ENCODE measurements at places on chromosomes 12 and 14.

- peaks cover 13% of the 10 kb centered on the region for H3K4me1 ChIP-seq
- H3K27me3 ChIP-seq: no peaks in the 10 kb centered on the region
- no peak overlapping the region for H3K27ac ChIP-seq
- H3K36me3 ChIP-seq: peaks cover 36% of the 10 kb centered on the region
- DNase-seq: no peak
Measured at GRCh38 chr14:75040507-75040906, 10.8 kb downstream of the MLH3 start.

DNA sequence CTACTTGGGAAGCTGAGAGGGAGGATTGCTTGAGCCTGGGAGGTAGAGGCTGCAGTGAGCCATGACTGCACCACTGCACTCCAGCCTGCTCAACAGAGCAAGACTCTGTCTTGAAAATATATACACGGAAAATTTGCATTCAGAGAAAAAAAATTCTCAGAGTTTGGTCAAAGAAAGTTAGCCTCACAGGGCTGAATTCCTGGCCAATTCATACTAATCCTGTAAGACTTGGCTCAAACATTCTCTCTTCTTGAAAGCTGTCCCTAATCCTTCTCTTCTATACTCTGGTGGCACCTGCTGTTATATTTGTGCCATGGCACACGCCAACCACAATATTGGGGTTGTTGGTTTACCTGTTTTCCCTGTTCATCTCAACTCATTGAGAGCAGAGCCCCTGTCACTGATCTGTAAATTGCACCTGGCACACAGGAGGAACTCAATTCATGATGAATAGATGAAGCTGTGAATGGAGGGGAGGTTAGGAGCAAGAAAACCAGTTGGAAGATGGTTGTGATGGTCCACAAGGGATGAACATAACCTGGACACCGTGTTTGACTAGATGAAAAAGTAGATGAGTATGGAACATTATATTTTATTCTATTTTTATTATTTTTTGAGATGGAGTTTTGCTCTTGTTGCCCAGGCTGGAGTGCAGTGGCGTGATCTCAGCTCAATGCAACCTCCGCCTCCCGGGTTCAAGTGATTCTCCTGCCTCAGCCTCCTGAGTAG is 36.8 kb upstream of the SPTSSA start:
- H3K27me3 ChIP-seq: no peaks in the 10 kb centered on the region
- peaks cover 31% of the 10 kb centered on the region for H3K4me1 ChIP-seq

- H3K36me3 ChIP-seq: no peaks in the 10 kb centered on the region
- H3K27ac ChIP-seq: no peak overlapping the region
- H3K27me3 ChIP-seq: peaks cover 4% of the 10 kb centered on the region
- no peak overlapping the region for H3K4me3 ChIP-seq
- DNase-seq: no peak
Measured at GRCh38 chr12:99810718-99811593, 163.4 kb downstream of the GARIN6 start.

- H3K4me1 ChIP-seq: no peaks in the 10 kb centered on the region
- no peaks in the 10 kb centered on the region for H3K36me3 ChIP-seq
- no peaks in the 10 kb centered on the region for H3K27me3 ChIP-seq
- no peak overlapping the region for H3K4me3 ChIP-seq
Measured at GRCh38 chr12:97476255-97476654, 13.7 kb downstream of the RMST start.

DNA sequence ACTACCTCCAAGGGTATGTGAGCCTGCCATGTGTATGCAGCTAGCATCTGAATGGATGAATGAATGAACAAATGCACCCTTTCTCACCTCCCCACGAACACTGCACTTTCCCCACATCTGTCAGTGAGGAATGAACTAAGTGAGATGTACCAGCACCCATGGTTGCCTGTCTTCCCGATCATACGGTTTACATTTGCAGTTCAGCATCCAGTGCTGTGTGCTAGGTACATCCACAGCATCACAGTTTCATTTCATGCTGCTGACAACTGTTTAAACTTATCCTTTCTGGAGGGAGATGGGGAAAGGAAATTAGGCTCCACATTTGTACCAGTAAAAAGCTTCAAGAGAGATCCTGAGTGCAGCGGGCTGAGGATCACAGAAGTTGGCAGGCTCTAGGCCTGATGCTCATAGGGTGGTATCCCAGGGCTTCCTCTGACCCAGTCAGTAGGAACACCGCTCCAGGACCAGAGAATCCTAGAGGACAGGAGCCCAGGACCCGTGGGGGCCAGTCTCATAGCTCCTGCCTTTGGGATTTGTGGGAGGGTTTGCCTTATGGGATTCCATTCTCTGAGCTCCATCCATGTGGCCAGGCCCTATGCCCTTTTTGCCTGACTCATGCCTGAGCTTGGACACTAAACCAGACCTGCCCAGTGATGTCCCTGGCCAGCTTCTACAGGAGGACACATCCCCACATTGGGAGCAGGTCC is 294.5 kb downstream of the CACNA1C start:
- no peak overlapping the region for H3K4me3 ChIP-seq
- no peak for DNase-seq
- peak overlapping the region; percentile 85 for H3K27ac ChIP-seq
- peaks cover 59% of the 10 kb centered on the region for H3K4me1 ChIP-seq
- no peaks in the 10 kb centered on the region for H3K27me3 ChIP-seq
- H3K36me3 ChIP-seq: peaks cover 6% of the 10 kb centered on the region

DNA sequence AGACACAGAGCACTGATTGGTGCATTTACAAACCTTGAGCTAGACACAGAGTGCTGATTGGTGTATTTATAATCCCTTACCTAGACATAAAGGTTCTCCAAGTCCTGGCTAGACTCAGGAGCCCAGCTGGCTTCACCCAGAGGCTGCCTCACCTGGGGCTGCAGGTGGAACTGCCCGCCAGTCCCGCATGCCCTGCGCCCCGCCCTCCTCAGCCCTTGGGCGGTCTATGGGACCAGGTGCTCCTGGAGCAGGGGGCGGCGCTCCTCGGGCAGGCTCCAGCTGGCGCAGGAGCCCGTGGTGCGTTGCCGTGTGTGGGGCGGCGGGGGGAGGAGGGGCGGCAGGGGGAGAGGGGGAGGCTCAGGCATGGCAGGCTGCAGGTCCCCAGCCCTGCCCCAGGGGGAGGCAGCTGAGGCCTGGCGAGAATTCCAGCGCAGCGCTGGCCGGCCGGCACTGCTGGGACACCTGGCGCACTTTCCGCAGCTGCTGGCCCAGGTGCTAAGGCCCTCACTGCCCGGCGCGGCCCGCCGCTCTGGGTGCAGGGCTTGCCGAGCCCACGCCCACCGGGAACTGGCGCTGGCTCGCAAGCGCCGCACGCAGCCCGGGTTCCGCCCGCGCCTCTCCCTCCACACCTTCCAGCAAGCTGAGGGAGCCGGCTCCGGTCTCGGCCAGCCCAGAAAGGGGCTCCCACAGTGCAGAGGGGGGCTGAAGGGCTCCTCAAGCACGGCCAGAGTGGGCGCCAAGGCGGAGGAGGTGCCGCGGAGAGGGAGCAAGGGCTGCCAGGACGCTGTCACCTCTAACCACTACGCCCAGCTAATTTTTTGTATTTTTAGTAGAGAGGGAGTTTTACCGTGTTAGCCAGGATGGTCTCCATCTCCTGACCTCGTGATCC is 3.1 kb upstream of the SLCO1B3 start:
- no peak overlapping the region for H3K4me3 ChIP-seq
- H3K36me3 ChIP-seq: no peaks in the 10 kb centered on the region
- H3K4me1 ChIP-seq: no peaks in the 10 kb centered on the region
- H3K27me3 ChIP-seq: no peaks in the 10 kb centered on the region
- DNase-seq: no peak

GRCh38 chr12:105420046-105420445 is 89.6 kb downstream of the C12orf75 start:
- DNase-seq: no peak
- H3K4me1 ChIP-seq: peaks cover 16% of the 10 kb centered on the region
- H3K36me3 ChIP-seq: no peaks in the 10 kb centered on the region
- no peaks in the 10 kb centered on the region for H3K27me3 ChIP-seq
- no peak overlapping the region for H3K4me3 ChIP-seq

DNA sequence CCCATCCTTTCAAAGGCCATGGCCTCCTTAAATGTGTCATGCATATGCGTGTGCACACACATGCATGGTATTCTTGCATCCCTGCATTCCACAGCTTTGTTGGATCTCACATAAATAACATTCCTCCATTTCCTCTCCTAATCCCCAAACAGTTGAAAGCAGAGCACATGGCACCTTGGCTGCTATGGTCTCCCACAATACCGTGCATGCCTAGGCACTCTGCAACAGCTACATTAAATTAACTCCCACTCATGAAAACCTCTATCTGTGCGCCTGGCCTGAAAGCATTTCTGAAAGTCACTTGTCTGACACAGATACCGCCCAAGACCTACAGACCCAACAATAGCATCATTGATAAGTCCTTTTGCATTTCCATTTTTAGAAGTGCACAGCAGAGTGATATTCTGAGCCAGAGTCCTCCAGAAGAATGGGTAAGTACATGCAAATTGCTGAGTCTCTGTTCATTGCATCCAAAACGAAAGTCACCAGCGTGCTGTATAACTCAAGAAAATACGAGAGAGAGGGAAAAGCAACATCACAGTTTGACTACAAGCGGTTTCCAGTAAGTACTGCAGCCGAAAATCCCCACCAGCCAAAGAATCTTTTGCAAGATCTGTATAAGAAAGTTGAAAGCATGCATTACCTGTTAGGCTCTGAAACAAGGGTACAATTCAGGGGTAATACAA is 436 bp downstream of the ASB2 start:
- no peak for DNase-seq
- peak overlapping the region; percentile 29 for H3K4me3 ChIP-seq
- H3K4me1 ChIP-seq: peaks cover 40% of the 10 kb centered on the region
- H3K36me3 ChIP-seq: no peaks in the 10 kb centered on the region

DNA sequence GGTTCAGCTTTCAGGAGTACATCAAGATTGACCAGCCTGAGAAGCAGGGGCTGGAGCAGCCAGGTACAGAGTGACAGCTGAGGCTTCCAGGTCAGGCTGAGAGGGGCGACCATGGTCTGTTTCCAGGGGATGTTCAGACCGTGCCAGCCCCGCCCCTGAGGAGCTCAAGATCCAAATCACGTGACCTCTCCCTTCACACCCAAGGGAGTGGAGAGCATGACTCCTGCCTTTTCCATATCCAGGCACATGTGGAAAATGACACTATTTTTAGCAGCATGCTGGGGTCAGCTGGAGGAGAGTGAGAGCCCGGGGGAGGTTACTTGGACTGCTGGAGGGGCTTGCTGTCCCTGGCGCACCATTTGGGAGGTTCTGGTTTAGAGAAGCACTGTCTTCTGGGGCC is 92.7 kb downstream of the B4GALNT3 start:
- no peak overlapping the region for H3K27ac ChIP-seq
- H3K36me3 ChIP-seq: no peaks in the 10 kb centered on the region
- no peak overlapping the region for H3K4me3 ChIP-seq
- H3K27me3 ChIP-seq: peaks cover 7% of the 10 kb centered on the region
- H3K4me1 ChIP-seq: no peaks in the 10 kb centered on the region

DNA sequence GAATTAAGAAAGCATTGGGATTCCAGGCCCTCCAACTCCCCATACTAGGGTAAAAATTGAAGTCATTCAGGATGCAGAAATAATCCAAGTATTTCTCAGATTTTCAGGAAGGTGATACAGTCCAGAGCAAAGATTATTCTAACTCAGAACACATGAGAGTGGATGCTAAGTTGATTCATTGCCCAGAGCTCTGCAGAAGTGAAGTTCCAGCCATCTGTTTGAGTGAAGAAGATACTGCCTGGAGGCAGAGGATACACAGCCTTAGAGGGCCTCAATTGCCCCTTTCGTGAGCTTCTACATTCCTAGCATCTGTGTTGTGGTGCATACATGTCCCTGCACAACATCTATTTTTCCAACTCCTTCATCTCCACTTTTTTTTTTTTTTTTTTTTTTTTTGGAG is 36.9 kb upstream of the SMUG1 start:
- DNase-seq: no peak
- H3K4me3 ChIP-seq: no peak overlapping the region
- no peaks in the 10 kb centered on the region for H3K27me3 ChIP-seq
- H3K27ac ChIP-seq: no peak overlapping the region

DNA sequence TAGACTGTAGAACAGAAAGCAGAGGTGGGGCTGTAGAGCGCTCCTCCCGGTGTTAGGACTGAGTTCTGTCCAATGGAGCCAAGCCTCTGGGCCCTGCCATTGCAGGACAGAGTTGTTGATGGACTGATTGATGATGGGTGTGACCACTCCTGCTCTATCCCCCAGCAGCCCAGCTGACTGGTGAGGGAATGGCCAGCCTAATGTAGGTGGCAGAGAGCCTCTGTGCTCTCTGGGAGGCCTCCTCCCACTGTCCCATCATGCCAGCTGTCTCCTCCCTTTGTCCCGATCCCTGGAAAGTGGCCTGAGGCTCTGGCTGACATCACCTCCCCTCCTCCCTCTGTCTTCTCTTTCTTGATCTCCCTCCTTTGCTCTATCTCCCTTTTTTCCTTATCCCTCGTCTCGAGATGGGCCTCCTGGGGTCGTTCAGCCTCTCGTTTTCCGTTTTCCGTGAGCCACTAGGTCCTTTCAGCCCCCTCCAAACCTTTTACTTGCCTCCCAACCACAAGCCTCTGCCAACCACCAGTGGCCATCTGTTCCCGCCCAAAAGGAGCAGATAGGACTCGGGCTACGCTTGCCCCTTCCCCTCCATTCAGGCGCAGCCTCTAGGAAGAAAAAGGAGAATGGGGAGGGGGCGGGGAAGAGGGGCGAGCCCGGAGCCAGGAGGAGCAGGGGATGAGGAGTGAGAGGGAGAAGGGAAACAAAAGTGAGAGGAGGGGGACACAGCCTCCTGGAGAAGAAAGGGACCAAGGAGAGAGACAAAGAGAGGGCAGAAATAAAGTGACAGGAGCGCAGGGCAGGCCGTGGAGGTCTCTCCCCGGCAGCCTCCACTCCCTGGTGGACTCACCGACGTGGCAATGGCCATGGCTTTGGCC is 572 bp downstream of the EFS start:
- H3K4me1 ChIP-seq: no peaks in the 10 kb centered on the region
- H3K36me3 ChIP-seq: no peaks in the 10 kb centered on the region
- no peak for DNase-seq
- no peak overlapping the region for H3K4me3 ChIP-seq

DNA sequence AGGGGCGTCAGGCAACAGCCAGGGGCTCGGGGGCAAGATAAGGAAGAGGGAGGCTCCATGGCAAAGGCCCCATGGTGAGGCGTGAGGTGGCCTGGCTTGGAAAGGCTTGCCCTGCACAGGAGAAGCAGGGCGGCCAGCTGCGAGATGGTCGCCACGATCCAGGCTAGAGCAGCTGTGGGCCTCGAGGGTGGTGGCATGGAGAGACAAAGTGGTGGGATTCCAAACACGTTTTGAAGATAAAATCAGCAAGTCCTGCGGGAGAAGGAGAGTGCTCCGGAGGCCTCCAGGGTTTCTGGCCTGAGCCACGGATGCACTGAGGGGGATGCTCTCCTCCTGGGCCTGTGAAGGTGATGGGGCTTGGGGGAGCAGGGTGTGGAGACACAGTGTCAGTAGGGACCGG is 20.5 kb upstream of the DLK1 start:
- no peak overlapping the region for H3K27ac ChIP-seq
- H3K4me3 ChIP-seq: no peak overlapping the region
- no peaks in the 10 kb centered on the region for H3K4me1 ChIP-seq
- no peaks in the 10 kb centered on the region for H3K27me3 ChIP-seq
- H3K36me3 ChIP-seq: no peaks in the 10 kb centered on the region
- no peak for DNase-seq
